ENCODE measurements at places on chromosomes 7 and 10. TPM values are rescaled to one million over a fixed set of nuclear protein-coding genes. Genes with fewer than 3 reads are reported as not detected.

- peaks cover 2% of the 10 kb centered on the region for H3K4me1 ChIP-seq
- no peak for DNase-seq
- H3K27ac ChIP-seq = no peak overlapping the region
- H3K27me3 ChIP-seq = no peaks in the 10 kb centered on the region
- no peaks in the 10 kb centered on the region for H3K36me3 ChIP-seq
These were observed 151.5 kb downstream of the CUX1 start for GRCh38 chr7:101968720-101969466.

- H3K4me1 ChIP-seq = no peaks in the 10 kb centered on the region
- H3K4me3 ChIP-seq = no peak overlapping the region
- H3K27ac ChIP-seq = no peak overlapping the region
- H3K36me3 ChIP-seq = no peaks in the 10 kb centered on the region
- no peak for DNase-seq
These were observed 82.9 kb upstream of the NAMPT start for GRCh38 chr7:106367664-106368063.

DNA sequence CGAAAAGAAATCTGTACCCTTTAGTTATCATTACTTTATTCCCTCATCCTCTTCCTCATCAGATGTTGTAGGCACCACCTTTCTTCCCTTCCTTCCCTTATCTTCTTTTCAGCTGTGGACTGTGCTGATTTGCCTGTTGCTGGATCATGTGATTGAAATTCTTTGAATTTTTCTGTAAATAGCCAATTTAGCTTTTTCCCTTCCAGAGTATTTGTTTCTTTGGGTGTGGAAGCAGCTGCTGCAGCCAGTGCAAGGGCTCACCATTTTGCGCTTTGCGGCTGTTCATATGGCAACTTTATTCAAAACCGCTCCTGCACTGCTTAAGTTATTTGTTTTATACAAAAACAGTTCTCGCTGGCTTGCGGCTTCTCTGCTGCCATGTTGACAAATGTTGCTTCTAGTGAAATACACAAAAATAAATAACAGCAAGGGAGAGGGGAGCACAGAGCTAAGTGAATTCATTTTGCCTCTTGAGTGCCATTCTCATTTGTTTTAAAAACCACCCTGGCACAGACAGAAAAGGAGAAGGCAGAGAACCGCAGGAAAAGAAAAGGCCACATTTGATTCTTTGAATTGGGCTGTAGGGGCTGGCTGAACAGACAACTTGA is 151.2 kb downstream of the AUTS2 start:
- H3K27me3 ChIP-seq = no peaks in the 10 kb centered on the region
- H3K27ac ChIP-seq = no peak overlapping the region
- DNase-seq = no peak

The NRG3 gene
- 0.10 TPM for total RNA-seq

DNA sequence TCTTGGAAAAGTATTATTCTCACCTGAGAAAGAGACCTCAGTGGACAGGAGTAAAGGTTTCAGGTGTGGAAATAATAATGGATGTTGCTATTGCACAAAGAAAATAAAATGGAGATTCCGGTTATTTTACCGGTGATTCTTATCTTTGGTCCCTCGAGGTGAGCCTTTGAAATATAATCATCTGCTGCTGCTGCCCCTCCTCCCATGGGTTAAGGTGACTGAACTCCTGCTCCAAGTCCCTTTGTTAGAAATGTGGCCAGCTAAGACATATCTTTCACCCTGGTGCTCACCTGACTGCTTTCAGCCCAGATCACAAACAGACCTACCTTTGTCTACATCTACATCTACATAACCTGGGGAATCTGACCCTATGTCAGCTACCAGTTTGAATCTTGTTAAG is 5.7 kb downstream of the CUBN start:
- H3K27me3 ChIP-seq = no peaks in the 10 kb centered on the region
- no peaks in the 10 kb centered on the region for H3K36me3 ChIP-seq
- DNase-seq = no peak
- H3K27ac ChIP-seq = no peak overlapping the region
- no peak overlapping the region for H3K4me3 ChIP-seq
- peaks cover 1% of the 10 kb centered on the region for H3K4me1 ChIP-seq

The GNAI1 gene
- total RNA-seq = 34.6 TPM

GRCh38 chr7:133859231-133859630 is 267.9 kb upstream of the LRGUK start:
- H3K27ac ChIP-seq = no peak overlapping the region
- H3K4me1 ChIP-seq = peaks cover 5% of the 10 kb centered on the region
- DNase-seq = no peak

The NOS3 gene
- total RNA-seq = 5.4 TPM

The NHLRC2 gene
- 44.5 TPM for total RNA-seq

DNA sequence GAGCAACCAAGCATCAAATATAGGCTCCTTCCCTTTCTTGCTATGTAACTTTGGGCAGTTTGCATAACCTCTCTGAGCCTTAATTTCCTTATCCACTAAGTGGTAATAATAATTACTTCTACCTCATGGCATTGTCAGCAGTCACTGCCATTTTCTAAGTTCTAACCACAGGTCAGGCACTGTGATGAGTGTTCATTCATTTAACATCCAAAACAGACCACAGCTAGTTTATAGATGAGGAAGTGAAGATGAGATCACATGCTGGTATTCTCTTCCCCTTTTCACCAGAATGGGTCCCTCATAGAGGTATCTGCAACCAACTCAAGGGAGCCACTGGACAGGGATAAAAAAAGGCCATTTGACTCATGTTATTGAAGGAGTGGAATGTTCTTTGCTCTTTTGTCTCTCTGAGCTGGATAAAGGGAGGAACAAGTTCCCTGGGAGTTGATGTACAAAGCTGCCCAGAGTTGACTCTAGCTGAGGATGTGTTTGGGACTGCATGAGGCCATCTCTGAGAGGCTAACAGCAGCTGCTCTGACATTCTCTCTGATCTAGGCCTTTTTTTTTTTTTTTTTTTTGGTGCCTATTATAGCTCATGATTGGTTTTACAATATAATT is 65.0 kb downstream of the DNAJC12 start:
- no peak for DNase-seq
- no peak overlapping the region for H3K27ac ChIP-seq
- H3K4me3 ChIP-seq = no peak overlapping the region
- no peaks in the 10 kb centered on the region for H3K4me1 ChIP-seq
- no peaks in the 10 kb centered on the region for H3K27me3 ChIP-seq

GRCh38 chr7:43664681-43665080 is 64.6 kb downstream of the COA1 start:
- no peak for DNase-seq
- H3K27ac ChIP-seq = no peak overlapping the region
- no peak overlapping the region for H3K4me3 ChIP-seq
- H3K4me1 ChIP-seq = peaks cover 5% of the 10 kb centered on the region

DNA sequence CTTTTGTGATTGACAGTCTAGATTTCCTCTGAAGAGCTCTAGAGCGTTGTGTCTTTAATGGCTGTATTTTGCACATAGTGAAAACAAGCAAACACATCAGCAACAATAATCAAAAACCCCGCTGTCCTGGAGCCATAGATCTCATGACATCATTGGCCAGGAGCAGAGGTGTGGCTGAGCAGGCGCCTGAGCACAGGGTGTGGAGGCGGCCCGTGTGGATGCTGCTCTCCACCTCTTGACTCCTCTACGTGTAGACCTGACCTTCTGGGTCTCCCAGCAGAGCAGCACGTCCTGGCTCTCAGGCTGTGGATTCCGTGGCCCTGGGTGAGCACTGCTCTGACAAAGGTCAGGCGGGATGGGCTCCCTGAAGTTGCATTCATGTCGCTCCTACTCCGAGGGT is 63.0 kb upstream of the INSYN2A start:
- no peak overlapping the region for H3K27ac ChIP-seq
- DNase-seq = no peak
- H3K4me1 ChIP-seq = no peaks in the 10 kb centered on the region
- H3K36me3 ChIP-seq = no peaks in the 10 kb centered on the region

DNA sequence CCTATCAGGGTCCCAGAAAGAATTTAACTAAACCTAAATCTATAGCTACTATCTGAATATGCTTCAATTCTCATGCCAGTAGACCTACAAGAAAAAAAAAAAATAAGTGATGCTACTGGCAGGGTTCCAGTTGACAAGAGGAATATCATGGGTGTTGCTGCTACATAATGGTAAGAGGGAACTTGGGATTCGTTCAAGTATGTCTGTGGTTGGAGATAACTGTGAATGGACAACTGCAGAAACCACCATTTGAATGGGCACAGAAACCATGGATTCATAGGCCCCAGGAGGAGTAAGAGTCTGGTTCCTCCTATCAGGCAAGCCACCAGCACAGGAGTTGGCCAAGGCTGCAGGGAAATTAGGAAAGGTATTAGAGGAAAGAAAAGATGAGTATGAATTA is 287.6 kb upstream of the HGF start:
- no peak overlapping the region for H3K4me3 ChIP-seq
- DNase-seq = no peak
- H3K4me1 ChIP-seq = no peaks in the 10 kb centered on the region
- no peak overlapping the region for H3K27ac ChIP-seq

GRCh38 chr10:3009341-3009740 is 58.0 kb upstream of the PFKP start:
- H3K4me1 ChIP-seq = no peaks in the 10 kb centered on the region
- no peak for DNase-seq
- H3K27ac ChIP-seq = no peak overlapping the region
- H3K36me3 ChIP-seq = no peaks in the 10 kb centered on the region
- H3K4me3 ChIP-seq = no peak overlapping the region

GRCh38 chr7:142697270-142697669 is 52.0 kb upstream of the PRSS1 start:
- H3K4me3 ChIP-seq = no peak overlapping the region
- H3K36me3 ChIP-seq = no peaks in the 10 kb centered on the region
- no peaks in the 10 kb centered on the region for H3K27me3 ChIP-seq
- H3K27ac ChIP-seq = no peak overlapping the region

- no peak overlapping the region for H3K27ac ChIP-seq
- DNase-seq = no peak
- no peaks in the 10 kb centered on the region for H3K4me1 ChIP-seq
- no peaks in the 10 kb centered on the region for H3K27me3 ChIP-seq
These were observed 129.3 kb downstream of the MYOF start for GRCh38 chr10:93352638-93353383.

DNA sequence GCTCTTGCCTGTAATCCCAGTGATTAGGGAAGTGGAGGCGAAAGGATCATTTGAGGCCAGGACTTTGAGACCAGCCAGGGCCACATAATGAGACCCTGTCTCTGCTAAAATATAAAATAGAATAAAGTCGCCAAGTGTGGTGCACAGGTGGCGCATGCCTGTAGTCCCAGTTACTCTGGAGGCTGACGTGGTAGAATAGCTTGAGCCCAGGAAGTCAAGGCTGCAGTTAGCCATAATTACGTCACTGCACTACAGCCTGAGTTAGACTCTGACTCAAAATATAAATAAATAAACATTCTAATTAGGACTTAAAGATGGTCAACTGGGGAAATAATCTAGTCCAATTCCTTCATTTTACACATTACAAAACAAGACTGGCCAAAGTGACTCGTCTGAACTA is 768 bp downstream of the CHCHD2 start:
- no peak for DNase-seq
- no peaks in the 10 kb centered on the region for H3K36me3 ChIP-seq
- peak overlapping the region; percentile 91 for H3K4me3 ChIP-seq

- H3K36me3 ChIP-seq = no peaks in the 10 kb centered on the region
- H3K4me1 ChIP-seq = no peaks in the 10 kb centered on the region
- H3K27me3 ChIP-seq = no peaks in the 10 kb centered on the region
- no peak overlapping the region for H3K4me3 ChIP-seq
These were observed 471.1 kb upstream of the GALNT17 start for GRCh38 chr7:70660819-70661191.

DNA sequence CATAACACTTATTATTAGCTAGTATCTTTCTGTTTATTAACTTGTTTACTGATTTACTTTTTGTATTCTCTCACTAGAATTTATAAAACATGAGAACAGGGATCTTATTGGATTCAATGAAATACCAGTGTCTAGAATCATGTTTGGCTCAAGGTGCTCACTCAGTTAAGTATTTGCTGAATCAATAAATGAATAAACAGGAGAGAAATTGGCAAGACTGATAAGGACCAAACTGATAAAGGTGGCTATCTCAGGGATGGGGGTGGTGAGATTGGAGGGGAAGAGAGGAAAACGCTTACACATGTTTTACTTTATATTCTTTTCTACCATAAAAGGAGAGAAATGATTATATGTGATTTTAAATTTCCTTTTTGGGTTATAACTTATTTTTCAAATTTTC is 43.3 kb upstream of the CCDC6 start:
- no peak overlapping the region for H3K27ac ChIP-seq
- no peaks in the 10 kb centered on the region for H3K36me3 ChIP-seq
- H3K4me1 ChIP-seq = no peaks in the 10 kb centered on the region

The NPC1L1 gene
- total RNA-seq = 0.28 TPM

GRCh38 chr7:136056651-136057231 is 79.6 kb upstream of the MTPN start:
- H3K27me3 ChIP-seq = no peaks in the 10 kb centered on the region
- H3K36me3 ChIP-seq = no peaks in the 10 kb centered on the region
- H3K4me3 ChIP-seq = no peak overlapping the region
- DNase-seq = no peak

GRCh38 chr7:48875045-48875916 is 49.1 kb upstream of the CDC14C start:
- no peak overlapping the region for H3K27ac ChIP-seq
- no peaks in the 10 kb centered on the region for H3K4me1 ChIP-seq
- no peaks in the 10 kb centered on the region for H3K27me3 ChIP-seq
- no peaks in the 10 kb centered on the region for H3K36me3 ChIP-seq

DNA sequence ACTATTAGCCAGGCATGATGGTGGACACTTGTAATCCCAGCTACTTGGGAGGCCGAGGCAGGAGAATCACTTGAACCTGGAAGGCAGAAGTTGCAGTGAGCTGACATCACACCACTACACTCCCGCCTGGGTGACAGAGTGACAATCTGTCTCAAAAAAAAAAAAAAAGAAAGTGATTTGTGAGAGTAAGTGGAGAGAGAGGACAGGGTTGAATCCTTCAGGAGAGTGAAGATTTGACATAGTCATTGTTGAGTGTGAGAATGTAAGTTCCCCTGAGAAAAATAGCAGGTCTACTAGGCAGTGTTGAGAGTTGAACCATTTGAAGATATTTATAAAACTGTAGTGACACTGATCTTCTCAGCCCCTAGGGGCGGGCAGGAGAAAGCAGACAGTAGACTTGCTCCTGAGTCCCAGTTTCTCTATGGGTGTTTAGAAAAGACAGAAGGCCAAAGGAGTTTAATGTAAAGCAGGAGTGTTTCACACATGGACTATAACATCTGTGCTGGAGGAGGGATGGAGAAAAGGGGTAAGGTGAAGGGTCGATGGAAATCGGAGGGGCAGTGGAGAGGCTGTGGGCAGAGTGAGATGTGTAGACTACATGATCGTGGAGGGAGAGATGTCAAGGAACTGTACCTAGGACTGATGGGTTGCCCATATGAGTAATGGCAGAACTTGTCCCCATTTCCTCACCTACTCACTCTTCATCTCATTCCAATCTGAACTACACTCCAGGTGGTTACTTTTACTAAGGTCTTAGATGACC is 13.7 kb upstream of the LAMB4 start:
- DNase-seq = no peak
- no peaks in the 10 kb centered on the region for H3K27me3 ChIP-seq
- no peak overlapping the region for H3K4me3 ChIP-seq
- H3K36me3 ChIP-seq = no peaks in the 10 kb centered on the region

The ANKRD7 gene
- not detected for total RNA-seq

Measured in ovary (tissue), 10 donors.